ENCODE measurements at places on chromosomes 3 and 15. TPM values are rescaled to one million over a fixed set of nuclear protein-coding genes. Genes with fewer than 3 reads are reported as not detected.
A peak's percentile ranks its signal among the peaks of the same experiment; 100 is the strongest.

BNC1 gene
- total RNA-seq: not detected

P2RY13 gene
- not detected for total RNA-seq

THPO gene
- total RNA-seq: 0.55 TPM

LYZL4 gene
- not detected for total RNA-seq

SLC15A2 gene
- 3.8 TPM for total RNA-seq

FRMD4B gene
- 4.0 TPM for total RNA-seq

ARL14 gene
- total RNA-seq: not detected

CLEC3B gene
- 0.92 TPM for total RNA-seq

GATM gene
- 10.1 TPM for total RNA-seq

GCNT3 gene
- total RNA-seq: 0.20 TPM

CLDN16 gene
- total RNA-seq: not detected

DNA sequence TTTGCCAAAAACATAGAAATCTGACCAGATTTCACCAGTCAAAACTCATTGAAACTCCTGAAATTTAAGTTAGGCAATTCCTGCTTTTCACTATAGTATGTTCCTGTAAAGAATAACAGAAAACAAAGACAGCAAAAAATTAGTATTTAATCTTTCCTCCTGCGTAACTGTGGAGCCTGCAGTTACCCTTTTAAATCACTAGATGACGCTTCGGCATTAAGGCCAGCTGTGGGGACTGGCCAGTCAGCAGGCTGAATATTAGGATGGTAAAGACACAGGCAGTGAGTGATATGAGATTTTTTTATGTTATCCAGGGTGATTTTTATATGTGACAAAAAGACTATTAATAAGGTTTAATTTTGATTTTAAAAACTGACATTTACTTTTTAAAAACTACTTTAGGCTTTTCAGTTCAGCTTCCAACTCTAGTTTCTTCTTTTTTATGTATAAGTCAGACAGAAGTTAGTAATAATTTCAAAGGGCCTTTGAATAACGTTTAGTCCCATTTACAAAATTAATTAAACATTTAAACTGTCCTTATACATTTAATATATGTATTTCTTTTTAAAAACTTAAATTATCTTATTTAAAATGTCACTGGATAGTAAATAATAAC, 165.1 kb downstream of the PPM1L start:
- DNase-seq: peak; percentile 20

- no peak for DNase-seq
Observed at GRCh38 chr15:80551348-80551747, 143.8 kb upstream of the ABHD17C start.

DNA sequence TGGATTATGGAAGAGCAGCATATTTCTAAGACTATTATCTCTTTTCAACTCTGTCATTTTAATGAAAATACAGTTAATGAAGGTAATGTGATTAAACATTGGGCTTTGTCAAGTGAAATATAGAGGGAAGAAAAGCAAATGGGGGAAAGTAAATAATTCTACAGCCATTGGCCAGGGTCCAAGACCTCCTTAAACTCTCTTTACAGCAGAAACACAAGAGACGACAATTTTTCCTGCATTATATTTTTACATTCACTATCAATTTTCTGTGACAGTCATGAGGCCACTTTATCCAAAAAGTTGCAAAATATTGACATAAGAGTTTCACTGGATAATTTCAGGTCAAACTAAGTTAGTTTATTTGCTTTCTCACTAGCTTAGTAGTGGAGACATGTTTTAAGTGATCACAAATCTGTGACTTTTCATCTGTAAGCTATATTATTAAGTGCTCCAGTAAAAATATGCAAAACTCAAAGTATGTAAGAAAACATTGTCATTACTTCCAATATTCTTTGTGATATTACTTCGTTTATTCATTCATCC, 385.9 kb upstream of the DPH6 start:
- no peak for DNase-seq

- no peak for DNase-seq
Observed at GRCh38 chr3:32973982-32974381, 22.5 kb downstream of the CCR4 start.

- no peak for DNase-seq
Observed at GRCh38 chr15:65914386-65914785, 45.1 kb downstream of the RAB11A start.

GRCh38 chr3:195808741-195809290, 2.9 kb downstream of the MUC4 start:
- DNase-seq: no peak

GRCh38 chr3:147387885-147388699, 18.3 kb downstream of the ZIC4 start:
- no peak for DNase-seq

DNA sequence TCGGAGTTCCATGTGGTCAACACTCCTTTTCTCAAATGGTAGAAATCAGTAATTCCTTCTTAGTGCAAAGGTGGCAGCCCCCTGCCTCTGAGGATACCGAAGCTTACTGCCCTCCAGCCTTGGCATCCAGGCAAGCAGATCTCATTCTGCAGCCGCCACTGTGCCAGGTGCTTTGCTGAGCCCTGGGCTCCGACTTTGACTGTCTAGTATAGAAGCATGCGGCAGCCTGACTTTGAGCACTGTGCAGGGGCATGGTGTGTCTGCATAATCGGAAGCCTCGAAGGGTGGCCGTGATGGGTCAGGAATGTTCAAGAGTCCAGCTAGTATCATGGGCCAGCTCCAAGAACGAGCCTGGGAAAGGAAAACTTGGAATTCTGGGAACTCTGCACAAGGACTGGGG, 39.7 kb downstream of the ABTB1 start:
- no peak for DNase-seq

GRCh38 chr15:30992249-30992864, 929 bp upstream of the MTMR10 start:
- no peak for DNase-seq

DNA sequence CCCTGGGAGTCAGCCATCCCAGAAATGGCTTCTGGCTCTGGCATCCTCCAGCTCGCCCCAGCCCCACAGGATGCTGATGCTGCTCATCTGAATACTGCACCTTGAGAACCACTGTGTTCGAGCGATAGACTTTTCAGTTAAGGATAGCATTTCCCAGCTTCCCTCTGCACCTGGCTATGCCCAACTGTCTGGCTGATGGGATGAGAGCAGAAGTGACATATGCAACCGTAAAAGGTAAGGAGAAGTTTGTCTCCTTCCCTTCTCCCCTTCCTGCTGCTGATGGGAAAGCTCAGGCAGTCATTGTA, 9.7 kb upstream of the HHATL start:
- no peak for DNase-seq

DNA sequence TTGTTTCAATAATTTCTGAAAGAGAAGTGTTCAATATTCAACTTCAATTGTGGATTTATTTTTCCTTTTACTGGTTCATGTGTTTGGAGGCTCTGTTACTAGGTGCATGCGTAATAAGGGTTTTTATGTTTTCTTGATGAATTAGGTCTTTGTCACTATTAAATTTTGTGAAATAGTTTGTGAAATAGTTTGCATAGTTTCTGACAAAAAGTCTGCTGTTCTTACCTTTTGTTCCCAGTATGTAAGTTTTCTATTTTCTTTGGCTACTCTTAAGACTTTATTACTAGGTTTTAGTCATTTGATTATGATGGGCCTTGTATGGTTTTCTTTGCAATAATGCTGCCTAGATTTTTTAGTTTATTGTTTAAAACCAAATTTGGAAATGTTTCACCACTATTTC, 38.0 kb downstream of the MEF2A start:
- no peak for DNase-seq
